ENCODE measurements at places on chromosomes 16 and 17.
A peak's percentile ranks its signal among the peaks of the same experiment; 100 is the strongest.

DNA sequence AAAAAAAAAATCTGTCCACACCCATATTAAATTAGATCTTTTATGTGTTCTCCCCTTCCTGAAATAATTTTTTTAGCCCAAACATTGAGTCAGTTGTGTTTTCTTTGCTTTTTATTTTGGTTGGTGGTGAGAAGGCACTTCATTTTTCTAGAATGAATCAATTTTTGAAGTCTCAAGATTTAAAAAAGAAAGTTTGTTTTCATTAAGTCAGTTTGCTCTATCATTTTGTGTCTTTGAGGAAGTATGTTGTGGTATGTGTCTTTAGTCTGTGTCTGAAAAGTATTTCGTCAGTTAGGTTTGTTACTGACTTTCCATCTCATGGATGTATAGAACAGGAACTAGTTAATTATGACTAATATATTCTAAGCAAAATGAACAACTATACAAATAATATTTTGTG lies 3.8 kb downstream of the IGF2BP1 start:
- DNase-seq = no peak

DNA sequence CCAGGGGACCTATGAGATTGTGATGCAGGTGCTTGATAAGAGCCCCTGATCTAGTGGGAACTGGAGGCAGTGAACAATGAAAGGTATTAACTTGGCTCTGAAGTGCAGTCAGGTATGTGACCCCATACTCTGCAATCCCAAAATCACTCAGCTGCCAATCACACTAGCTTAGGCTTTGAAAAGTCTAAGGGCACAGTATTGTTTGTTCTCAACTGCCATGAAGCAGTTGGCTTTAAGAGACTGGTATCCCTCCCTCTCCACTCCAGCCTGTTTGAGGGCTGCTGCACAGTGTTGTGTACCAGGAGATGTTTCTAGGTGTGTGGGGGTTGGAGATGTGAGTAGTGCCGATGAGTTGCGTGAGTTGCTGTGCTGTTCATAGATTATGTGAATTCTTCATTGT lies 2.4 kb downstream of the YPEL2 start:
- no peak for DNase-seq

- no peak for DNase-seq
Measured at GRCh38 chr17:27670791-27671590, 40.0 kb downstream of the LGALS9 start.

GRCh38 chr16:6132121-6132520 lies 1034.5 kb upstream of the EEF2KMT start:
- no peak for DNase-seq

DNA sequence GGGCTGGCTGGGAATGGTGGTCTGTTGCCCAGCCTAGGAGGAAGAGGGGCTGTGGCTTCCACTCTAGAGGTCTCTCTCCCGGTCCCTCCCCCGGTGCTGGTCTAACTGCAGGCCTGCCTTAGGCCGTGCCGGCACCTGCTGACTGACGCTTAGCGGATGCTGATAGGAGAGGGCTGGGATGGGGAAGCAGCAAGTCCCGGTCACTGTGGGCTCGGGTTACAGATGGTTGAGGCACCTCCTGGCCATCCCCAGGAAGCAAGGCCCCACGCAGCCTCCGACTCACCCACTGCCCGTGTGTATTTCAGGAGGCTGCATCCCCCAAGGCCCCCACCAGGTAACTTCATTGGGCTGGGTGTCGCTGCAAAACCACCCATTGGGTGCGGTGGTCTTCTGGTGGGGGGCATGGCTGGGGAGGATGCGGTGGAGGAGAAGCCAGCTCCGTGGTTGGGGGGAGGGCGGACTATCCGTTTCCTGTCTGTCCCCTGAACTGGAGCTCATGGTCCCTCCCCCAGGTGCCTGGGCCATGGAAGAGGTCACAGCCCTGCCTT lies 278.9 kb downstream of the SEC14L1 start:
- DNase-seq = no peak

- no peak for DNase-seq
Measured at GRCh38 chr16:74736531-74737157, 36.0 kb upstream of the MLKL start.

DNA sequence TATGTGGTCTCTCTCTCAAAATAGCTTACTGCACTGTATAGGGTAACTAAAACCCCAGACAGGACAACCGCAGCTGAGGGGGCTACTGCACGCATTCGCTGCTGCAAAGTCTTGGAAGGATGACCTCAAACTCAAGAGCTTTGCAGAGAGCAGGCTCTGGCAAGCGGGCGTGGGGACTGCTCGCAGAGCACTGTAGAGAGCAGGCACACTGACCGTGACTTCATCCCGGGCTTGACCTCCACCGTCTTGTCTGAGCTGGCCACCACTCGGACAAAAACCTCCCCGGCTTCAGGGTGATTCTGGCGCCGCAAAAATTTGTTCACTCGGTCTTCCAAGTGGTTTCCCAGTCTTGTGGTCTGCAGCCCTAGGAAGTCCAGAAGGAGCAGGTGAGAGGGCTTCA lies 22.9 kb upstream of the TRAP1 start:
- DNase-seq = no peak

DNA sequence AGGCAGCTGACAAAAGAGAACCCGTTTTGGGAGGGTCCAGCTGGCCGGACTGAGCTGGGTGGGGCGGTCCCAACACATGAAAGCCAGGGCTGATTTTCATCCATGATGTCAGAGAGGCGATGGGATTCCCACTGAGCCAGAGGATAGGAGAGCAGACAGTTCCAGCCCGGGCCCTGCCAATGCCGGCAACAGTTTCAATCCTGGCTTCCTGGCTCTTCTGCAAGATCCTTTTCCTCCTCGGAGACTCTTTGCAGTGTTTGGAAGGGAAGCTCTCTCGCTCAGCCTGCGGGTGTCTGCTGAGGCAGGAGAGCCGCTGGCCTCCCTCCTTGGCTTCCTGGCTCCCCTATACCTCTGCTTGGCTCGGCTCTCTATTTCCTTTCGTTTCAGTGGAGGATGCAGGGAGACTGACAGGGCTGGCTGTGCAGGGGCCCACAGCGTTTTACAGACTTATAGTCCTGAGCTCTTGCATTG lies 145.5 kb upstream of the SOX9 start:
- peak; percentile 61 for DNase-seq

DNA sequence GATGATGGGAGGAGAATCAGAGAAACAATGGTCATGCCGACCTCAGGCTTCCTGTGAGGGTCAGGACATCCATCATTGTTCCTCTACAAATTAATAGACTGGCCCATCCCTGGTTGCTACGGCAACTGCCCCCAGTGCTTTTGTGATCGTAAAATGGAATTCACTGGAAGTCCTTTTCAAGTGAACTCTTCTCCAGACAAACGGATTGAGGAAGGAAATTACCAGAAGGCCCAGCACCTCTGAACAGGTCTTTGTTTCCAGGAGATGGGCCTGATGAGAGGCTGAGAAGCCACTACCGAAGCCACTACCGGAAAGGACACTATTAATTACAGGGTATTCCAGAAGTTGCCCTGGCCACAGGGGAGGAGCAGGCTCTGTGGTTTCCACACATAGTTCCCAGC lies 126.0 kb downstream of the MGAT5B start:
- no peak for DNase-seq

DNA sequence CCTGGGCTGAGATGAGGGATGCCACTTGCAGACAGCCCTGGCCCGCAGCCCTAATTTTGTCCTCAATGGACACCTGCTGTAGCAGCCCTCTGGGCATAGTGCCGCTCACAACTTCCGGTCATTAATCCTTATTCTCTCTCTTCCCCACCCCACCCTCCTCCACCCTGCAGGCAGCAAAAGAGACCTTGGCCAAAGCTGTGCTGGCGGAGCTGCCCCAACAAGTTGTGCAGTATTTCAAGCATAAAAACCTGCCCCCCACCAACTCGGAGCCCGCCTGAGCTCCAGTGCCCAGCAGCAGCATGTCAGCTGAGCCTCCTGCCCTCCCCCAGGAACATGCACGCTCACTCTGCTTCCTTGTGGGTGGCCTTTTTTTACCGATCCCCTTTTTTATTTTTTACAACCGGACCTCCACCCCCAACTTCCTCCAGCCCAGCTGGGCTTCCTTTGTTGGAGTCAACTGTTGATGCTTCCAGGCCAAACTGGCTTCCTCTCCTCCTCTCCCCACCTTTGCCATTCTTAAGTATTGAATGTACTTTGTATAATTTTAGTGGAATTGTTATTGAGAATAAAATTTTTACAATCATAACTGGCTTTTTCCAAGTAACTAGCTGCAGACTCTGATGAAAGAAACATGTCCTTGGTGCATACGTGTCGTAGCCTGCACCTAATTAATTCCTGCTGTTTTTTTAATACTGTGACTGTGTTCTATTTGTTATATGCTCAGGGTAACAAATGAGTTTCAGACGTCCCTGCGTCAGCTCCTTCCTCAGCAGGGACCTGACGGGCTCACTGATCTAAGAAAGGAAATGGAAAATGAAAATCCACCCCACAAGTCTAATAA lies 38.2 kb downstream of the PSME3IP1 start:
- DNase-seq = peak; percentile 43

GRCh38 chr17:57035971-57036481 lies 49.0 kb upstream of the AKAP1 start:
- no peak for DNase-seq

- DNase-seq = no peak
Measured at GRCh38 chr16:3690980-3691720, 26.2 kb downstream of the TRAP1 start.

DNA sequence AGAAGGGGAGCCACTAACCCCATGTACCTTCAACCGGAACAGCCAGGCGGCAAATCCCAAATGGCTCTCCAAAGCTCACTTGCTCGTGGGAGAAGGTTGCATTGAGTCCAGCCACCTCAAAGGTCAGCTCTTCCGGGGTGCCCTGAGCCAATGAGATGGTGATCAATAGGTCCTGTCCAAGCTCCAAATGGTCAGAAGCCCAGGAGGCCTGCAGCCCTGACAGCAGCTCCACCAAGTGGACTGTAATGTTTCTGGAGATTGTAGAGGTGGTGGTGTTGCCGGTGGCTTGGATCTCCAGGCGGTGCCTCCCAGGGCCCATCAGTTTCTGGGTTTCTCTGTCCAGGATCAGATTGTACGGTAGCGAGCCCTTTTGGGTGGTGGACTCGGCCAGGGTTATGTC lies 39.9 kb upstream of the BCO1 start:
- DNase-seq = no peak

DNA sequence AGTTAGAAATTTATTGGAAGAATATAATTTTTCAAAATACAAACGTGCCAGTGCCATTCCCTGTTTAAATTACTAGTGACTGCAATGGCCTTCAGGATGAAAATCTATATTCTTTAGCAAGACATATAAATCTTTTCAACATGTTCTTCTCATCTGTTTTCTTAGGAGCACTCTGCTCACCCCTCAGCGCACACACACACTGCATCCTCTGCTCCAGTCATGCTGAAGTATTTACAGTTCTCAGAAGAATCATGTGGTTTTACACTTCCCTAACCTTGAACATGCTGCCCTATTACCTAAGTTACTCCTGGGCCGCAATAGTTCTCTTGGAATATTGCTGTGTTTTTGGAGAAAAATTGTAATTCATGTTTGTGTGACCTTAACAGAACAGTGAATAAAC lies 820.6 kb downstream of the CDH8 start:
- DNase-seq = no peak

- no peak for DNase-seq
Measured at GRCh38 chr17:16046966-16047365, 47.3 kb downstream of the TTC19 start.

- DNase-seq = no peak
Measured at GRCh38 chr17:71315568-71315967, 805.3 kb upstream of the SOX9 start.

DNA sequence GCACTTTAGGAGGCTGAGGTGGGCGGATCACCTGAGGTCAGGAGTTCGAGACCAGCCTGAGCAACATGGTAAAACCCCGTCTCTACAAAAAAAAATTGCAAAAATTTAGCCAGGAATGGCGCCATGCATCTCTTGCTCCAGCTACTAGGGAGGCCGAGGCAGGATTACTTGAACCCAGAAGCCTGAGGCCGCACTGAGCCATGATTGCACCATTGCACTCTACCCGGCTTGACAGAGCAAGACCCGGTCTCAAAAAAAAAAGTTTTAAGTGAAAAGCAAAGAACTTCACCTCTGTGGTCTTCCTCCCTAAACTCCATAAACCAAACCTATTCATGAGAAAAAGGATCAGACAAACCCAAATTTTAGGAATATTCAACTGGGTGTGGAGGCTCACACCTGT lies 7.0 kb downstream of the CD2BP2 start:
- no peak for DNase-seq
